Stimulated activated CD4-positive, alpha-beta T cell treated with anti-CD3 and anti-CD28 coated beads, Interleukin-12 subunit alpha, Interleukin-12 subunit beta, amount 100 ng/mL, for 48 hours (primary cell): ENCODE measurements at places on chromosomes 5 and 9.

DNA sequence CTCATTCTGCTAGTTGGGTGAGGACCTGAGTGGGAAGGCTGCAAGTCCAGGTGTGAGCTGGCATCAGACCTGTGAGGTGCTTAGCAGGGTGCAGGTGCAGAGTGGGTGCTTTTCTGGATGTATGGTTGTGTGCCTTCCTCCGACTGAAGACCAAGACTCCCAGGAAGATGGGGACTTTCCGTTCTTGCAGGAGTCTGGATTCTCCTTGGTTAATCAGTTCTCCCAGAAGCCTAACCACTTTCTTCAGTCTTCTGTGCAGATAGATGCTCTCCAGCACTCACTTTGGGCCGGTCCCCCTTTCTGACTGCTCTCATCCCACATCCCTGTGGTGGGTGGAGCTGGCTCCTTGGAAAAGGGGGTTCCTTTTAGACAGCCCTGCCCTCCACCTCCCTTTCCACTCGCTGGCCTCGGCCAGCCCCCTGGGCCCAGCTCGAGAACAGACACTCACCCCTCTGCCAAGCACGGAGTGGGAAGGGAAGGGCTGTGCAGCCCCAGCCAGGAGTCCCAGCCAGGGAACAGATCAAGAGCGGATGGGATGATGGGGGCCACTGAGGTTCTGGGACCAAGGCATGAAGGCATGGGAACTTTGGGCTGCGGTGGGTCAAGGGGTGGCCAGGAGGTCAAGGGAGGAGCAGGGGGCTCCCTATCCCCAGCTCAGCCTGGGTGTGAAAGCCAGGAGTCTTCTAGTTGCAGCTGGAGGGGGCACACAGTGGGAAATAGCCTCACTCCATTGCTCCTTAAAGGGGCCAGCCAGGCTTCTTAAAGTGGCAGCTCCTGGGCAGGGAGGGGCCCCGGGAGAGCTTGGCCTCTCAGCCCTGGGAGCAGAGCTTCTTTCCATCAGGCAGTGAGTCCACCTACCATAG is 62.4 kb downstream of the FGF18 start:
- DNase-seq: no peak

DNA sequence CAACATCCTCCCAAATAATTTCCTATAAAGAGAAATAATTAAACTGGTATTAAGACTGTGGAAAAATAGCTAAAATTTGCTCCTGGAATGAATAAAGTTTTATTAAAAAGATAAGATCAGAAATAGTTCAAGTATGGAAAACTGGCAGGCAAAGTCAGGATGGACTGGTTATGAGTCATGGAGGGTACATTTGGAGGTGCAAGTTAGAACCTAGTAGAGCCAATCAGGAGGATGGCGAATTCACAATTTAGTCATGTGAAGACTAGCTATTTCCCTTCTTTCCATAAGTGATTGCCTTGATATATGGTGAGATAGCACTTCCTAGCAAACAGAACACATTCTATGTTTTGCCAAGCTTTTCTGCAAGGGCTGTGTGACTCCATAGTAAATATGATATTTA is 1303.5 kb downstream of the EFNA5 start:
- no peak for DNase-seq

GRCh38 chr5:41213340-41213739 is at the start of gene C6:
C6 (minus strand) TSS chr5:41213532; CDS start chr5:41203230, 10,302 bp downstream.
- no peak for DNase-seq

DNA sequence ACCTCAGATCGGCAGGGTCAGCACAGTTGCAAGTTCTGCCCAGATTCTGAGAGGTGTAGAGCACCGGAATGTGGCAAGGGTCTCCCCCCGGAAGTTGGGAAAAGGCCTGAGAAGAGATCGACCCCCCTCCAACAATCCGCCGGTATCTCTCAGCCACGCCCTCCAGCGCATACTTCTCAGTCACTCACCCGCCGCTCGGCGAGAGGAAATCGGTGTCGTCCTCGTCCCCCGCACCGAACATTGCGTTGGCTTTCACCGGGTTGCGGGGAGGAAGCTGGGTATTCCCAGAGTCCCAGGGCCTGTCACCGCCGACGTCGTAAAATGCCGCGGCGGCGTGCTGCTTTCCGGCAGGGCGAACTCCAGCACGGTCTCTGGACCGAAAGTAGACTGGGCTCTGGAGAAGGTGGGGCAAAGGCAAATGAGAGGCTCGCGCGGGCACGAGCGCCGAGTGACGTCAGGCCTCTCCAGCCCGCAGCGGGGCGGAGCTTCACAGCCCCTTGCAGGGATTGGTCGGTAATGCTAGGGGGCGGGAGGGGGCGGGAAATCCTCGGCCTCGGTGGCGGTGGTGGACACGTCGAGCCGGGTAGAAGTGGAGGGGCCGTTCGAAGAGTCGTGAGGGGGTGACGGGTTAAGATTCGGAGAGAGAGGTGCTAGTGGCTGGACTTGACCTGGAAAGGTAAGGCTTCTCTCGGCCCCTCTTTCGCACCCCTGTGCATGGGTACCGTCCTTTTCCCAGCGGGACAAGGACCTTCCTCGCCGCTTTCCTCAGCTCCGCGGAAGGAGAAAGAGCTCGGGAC is at the start of the genes FKBP15 and SLC31A1:
Gene FKBP15, minus strand, starts transcription at position 275 of the 797 bp plus-strand sequence. Its CDS starts 34 bp downstream, at position 241.
Gene SLC31A1, plus strand, starts transcription at position 542 of the 797 bp plus-strand sequence. CDS start 34,605 bp downstream, outside the sequence.
- peak; percentile 95 for DNase-seq

DNA sequence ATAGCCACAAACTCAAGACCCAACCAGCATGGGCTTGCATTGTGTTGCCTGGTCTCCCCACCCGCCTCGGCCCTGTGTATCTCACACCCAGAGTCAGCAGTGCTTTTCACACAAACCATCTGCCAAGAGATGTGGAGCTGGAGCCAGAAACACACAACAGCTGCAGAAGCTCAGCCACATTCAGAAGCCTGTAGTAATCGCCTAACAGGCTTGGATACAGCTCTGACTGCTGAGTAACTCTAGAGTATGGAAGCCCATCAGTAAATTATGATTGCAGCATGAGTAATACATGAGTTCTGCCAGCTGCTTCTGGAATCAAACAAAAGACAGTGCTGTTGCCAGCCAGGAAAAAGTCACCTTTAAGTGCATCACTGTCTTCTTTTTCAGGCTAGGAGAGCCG is 16.0 kb downstream of the TEK start:
- DNase-seq: no peak

DNA sequence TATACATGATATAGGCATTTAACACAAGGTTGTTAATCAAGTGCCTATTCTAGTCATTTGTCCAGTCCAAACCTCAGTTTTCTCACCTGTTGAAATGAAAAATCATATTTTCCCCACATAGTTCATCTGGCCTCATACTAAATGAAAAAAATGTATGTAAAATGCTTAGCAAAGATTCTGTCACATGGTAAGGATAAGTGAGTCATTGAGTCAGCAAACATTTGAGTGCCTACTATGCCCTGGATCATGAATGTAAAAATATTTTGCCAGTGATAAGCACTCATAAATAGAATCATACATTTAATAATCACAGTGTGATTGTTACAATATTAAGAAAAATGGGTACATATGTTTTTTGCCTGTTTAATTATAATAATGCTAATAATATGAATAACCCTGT is 181.2 kb upstream of the PAPPA start:
- no peak for DNase-seq

DNA sequence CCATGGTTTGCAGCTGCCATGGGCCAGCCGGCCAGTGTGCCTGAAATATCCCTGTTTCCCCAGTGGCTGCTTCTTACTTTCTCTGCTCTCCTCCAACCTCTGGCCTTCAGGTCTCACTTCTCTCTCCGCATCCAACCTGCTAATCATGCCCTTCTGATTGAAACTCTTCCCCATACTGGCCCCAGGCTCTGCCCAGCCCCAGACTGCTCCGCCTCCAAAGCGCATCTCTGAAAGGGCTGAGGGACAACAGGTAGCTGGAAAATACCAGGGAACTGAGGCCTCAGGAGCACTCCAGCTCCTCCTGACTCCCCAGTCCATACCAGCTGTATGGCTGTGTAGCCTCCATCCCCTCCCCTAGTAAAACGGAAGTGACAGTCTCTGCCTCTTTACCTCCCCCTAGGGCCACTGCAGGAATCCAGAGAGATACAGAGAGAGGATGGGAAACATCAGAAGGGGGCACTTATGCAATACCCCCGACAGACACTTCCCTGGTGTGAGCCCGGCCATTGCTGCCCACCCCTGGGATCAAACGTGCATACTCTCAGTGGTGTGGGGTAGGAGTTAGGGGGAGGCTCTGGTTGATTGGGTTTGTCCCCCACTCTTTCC is 34.2 kb downstream of the PAX5 start:
- no peak for DNase-seq

GRCh38 chr5:136890431-136891148 is 525.2 kb upstream of the TRPC7 start:
- no peak for DNase-seq

DNA sequence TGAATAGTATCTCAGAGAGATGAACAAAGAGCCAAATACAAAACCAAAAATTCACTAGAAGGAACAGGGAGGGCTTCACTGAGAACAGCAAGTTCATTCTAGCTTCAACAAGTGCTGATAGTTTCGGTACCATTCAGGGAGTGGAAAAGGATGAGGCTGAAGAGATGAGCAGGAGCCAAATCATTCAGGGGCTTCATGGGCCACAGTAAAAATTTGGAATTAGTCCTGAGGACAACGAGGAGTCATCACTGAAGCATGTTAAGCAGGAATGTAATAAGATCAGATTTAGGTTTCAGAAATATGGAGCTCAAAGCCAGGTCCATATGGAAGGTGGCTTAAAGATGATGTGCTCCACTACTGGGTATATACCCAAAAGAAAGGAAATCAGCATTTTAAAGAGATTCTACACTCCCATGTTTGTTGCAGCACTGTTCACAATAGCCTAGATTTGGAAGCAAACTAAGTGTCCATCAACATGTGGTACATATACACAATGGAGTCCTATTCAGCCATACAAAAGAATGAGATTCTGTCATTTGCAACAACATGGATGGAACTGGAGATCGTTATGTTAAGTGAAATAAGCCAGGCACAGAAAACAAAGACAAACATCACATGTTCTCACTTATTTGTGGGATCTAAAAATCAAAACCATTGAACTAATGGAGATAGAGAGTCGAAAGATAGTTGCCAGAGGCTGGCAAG is 36.2 kb downstream of the SPOCK1 start:
- DNase-seq: no peak

GRCh38 chr5:156479849-156480248 is 152.9 kb downstream of the SGCD start:
- no peak for DNase-seq

DNA sequence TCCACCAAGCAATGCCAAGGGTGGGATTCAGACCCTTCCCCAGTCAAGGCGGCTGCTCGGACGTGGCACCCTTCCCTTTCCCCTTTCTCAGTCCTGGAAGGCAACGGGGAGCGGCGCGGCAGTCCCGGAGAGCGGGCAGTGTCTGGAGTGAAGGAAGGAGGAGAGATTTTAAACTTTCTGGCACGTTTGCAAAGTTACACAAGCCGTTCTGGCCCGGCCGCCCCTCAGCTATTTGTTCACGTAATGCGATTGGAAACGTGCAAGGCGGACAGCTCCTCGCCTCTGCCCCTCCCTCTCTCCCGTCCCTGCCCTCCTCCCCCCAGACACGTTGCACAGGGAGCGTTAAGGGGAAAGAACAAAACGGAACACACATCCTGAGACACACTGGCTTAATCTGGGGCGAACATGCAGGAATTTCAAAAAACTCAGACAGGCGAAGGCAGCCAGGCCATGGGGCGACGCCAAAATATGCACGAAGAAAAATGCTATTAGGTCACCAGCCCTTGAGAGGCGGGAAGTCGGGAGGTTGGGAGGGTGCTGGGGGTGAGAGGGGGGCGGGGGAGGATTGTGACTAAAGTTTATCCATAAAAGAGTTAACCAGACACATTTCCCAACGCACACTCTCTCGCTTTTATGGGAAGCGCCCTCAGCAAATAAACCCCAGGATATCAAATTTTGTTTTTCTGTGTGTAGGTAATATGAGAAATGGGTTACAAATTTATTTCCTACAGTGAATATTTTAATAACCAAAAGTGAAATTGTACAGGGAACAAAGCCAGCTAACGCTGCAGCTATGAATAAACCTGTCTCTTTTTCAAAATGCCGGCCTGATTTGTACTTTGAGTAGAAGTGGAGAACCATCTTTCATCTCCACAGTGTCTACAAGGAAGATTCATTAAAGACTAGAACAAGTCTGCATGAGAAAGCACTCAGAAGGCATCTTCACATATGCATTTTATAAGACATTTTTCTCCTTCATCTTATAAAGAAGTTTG is at the start of gene LOX:
Gene LOX, minus strand, starts transcription at position 144 of the 995 bp plus-strand sequence. CDS start 274 bp downstream, outside the sequence.
- DNase-seq: no peak

GRCh38 chr9:114546851-114547250 is 40.7 kb upstream of the ATP6V1G1 start:
- DNase-seq: no peak

DNA sequence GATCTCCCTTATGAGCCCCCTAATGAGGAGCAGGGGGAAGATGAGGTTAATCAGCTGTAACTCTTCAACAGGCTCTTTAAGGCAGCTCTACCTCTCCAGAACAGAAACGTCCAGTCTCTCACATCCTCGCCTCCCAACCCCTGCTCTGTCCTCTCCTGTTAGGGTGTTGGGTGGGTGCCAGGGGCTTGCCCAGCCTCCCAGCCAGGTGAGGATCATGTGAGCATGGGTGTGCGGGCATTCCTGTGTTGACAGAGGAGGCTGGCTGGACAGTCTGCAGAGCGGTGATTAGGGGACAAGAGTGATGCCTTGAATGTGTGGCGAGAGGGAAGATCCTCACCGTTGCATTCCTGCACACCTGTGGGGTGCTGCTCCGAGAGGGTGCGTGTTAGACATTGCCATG is 51.7 kb downstream of the CCDC180 start:
- no peak for DNase-seq

- no peak for DNase-seq
Observed at GRCh38 chr9:124388275-124389048, 26.8 kb downstream of the PSMB7 start.

DNA sequence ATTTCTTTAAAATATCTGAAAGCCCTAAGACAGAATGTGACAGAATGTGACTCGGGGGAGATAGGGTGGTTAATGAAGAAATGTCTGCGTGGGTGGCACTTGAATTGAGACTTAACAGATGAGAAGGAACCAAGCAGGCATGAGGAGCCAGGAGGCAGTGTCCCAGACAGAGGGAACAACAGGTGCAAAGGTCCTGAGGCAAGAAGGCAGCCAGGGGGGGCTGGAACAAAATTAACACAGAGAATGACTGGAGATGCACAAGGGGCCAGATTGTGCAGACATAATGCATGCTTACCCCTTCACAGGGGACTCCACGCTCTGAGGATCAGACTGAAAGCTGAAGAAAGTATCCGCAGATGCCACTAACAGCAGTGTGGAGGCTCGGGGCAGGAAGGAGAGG is 1.7 kb downstream of the LMAN2 start:
- no peak for DNase-seq

GRCh38 chr5:156918311-156918845 is 44.6 kb downstream of the TIMD4 start:
- no peak for DNase-seq

- no peak for DNase-seq
Observed at GRCh38 chr5:3377831-3378230, 217.8 kb upstream of the IRX1 start.

DNA sequence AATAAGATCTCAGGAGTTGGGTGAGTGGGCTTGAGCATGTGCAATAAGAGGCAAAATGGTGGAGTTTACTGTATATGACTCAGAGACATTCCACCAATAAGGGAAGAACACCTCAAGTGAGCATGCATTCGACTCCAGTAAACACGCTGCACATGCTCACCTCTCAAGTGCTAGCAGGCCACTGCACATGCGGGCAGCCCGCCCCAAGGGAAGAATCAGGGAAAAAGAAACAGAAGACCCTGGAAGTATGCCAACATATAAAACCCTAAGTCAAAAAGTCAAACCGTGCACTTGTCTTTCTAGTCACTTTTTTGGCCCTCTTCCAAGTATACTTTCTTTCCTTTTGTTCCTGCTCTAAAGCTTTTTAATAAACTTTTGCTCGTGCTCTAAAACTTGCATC is 245.3 kb upstream of the RASA1 start:
- no peak for DNase-seq
